ENCODE measurements at places on chromosomes 12 and 14.

DNA sequence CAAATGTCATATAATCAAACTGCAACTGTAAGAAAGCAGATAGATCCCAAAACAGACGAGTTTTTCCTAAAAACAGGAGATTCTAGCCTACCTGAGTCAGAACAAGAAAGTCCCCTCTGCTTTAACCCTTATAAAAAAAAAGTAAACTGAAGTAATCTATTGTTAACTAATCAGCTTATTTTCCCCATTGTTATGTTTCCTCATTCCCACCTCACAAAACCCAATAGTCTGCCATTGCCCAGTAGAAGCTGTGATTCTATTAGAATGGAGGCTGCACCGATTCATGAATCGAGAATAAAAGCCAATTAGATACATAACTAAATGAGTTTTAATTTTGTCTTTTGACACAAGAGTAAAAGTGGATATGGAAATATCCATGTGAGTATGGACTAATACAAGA lies 115.4 kb downstream of the MED13L start:
- DNase-seq = no peak

- DNase-seq = peak; percentile 23
Observed at GRCh38 chr14:55301437-55302121, 30.4 kb downstream of the FBXO34 start.

DNA sequence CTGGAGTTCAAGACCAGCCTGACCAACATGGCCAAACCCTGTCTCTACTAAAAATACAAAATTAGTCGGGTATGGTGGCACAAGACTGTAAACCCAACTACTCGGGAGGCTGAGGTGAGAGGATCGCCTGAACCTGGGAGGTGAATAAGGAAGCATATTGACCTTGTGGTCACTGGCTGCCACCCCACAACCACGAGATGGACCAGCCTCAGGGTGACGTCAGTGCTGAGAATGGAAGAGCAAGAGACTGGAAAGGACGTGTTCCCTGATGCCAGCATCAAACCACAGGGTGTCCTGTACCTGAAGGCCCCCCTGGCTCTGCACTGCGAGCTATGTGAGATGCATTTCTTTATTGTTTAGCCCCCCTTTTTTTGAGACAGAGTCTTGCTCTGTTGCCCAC lies 45.9 kb upstream of the BDKRB2 start:
- no peak for DNase-seq

DNA sequence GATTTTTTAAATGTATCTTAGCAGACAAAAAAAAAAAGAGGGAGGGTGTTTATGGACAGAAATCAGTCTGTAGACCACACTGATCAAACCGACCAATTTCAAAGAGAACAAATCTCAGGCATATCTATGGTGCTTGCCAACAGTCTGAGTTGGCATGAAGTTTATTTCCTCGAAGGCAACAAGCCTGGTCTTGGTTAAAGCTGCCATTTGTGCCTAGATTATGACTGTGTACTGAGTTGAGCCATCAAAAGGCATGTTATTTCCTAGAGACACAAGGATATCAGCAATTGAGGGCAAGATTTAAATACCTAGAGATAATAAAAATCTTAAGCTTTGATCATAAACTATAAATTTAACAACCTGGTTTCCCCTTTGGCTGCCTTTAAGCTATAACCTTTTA lies 119.2 kb downstream of the SLC2A13 start:
- no peak for DNase-seq

GRCh38 chr12:132140501-132140900 lies 3.6 kb downstream of the DDX51 start:
- DNase-seq = no peak

DNA sequence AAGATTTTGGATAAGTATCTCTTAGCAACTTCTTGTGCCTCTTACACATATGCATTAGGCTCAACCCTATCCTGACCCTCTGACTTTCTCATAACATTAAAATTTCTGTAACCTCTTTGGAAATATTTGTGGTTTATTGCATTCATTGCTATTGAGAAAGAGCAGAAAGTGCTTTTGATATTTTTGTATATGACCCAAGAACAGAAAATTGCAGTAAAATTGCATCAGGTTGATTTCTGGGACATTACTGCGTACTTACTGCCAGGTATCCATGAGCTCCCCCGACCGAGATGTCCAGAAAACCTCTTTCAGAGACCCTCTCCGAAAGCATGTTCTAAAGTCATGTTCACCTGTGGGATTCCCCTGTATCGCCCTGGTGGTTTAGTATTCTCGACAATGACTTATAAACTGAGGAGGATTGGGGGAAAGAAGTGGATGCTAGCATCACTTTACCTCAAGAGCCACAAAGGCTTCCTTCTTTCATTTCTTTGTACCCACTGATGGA lies 14.5 kb upstream of the IL22 start:
- DNase-seq = no peak

GRCh38 chr12:42729535-42729900 lies 140.0 kb upstream of the PRICKLE1 start:
- DNase-seq = no peak

GRCh38 chr14:56237398-56237797 lies 119.2 kb downstream of the PELI2 start:
- DNase-seq = peak; percentile 41

- DNase-seq = peak; percentile 76
Observed at GRCh38 chr12:108884116-108885012, 4.5 kb downstream of the DAO start.

- DNase-seq = no peak
Observed at GRCh38 chr12:90020881-90021280, 312.2 kb upstream of the ATP2B1 start.

GRCh38 chr12:69900720-69901131 lies 75.7 kb downstream of the MYRFL start:
- DNase-seq = peak; percentile 46

GRCh38 chr12:94676031-94676641 lies 25.8 kb upstream of the TMCC3 start:
- DNase-seq = peak; percentile 98

GRCh38 chr12:51592034-51592705 lies 1.1 kb downstream of the SCN8A start:
- DNase-seq = no peak

DNA sequence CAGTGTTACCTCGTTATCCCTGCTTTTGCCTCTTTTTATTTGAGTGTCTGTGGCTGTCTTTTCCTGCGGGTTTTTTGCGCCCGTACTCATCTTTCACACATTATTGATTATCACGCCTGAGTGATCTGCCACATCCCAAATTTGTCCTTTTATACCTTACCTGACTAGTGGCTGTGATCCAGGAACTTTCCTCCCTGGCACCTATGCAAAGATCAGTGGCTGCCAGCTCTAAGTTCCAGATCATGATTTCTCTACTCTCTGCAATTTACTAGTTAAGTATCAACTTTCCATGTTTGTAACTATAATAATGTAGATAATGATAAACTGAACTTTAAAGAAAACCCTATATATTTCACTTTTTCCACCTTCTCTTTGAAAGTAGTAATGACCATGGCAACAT lies 36.9 kb downstream of the PLEKHA5 start:
- no peak for DNase-seq

GRCh38 chr12:105539735-105540134 lies 209.2 kb downstream of the C12orf75 start:
- no peak for DNase-seq

DNA sequence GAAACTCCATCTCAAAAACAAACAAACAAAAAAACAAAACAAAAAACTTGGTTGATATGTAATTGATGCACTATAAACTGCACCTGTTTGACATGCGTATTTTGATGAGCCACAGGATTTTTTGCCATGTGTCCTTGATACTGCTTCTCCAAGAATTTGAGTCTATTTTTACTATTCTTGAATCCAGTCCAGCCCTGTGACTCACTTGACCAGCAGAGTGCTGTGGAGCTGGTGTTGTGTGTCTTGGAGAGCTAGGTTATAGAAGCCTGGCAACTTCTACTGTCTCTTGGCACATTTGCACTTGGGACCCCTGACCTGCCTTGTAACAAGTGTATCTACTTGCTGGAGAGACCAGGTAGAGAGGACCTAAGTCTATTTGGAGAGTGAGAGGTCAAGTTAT lies 52.0 kb downstream of the KLRG1 start:
- no peak for DNase-seq

DNA sequence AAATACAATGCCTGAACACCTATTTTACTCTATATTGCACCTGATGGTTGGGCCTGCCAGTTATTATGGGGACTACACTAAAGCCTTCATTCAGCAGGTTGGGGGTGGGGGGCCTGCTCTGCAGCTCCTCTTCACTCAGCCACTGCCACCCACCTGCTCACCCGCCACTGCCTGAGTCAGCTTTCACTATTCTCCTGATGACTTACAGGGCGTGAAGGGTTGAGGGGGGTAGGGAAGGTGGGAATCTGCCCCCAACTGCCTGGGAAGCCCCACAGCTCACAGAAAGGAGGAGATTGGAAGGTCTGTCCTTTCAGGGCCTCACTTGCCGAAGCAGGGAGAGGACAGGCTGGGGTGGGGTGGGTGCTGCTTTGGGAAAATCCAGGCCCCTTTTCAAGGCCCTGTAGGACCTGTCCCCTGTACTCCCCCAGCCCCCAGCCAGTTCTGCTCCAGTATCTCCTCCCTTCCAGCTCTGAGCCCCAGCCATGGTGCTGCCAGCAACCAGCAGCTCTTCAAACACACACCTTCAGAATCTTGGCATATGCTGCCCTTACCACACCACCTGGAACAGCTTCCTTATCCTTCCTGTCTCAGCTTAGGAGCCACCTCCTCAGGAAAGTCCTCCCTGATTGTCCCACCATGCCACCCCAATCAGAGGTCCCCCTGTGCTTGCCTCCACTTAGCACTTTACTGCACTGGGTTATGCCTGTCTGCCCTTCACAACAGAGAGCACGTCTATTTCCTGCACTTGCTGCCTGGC lies 33.1 kb downstream of the IRF2BPL start:
- DNase-seq = no peak

GRCh38 chr12:116423094-116423493 lies 136.1 kb upstream of the MAP1LC3B2 start:
- no peak for DNase-seq

DNA sequence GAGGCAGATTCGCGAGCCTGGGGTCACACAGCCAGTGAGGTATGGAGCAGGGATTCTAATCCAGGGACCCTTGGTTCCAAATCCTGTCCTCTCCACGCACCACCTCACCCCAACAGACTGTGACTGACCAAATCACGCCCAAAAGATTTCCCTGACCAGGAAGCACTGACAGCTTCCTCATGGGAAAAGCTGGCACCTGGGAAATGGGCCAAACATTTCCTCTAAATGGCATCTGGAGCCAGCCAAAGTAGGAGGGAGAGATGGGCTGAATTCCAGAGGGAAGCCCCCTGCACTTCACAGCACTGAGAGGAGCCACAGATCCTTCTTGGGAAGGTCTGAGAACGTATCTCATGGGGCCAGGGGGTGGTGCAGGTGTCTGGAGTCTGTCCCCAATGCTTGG lies 28.8 kb downstream of the CCDC92 start:
- no peak for DNase-seq

DNA sequence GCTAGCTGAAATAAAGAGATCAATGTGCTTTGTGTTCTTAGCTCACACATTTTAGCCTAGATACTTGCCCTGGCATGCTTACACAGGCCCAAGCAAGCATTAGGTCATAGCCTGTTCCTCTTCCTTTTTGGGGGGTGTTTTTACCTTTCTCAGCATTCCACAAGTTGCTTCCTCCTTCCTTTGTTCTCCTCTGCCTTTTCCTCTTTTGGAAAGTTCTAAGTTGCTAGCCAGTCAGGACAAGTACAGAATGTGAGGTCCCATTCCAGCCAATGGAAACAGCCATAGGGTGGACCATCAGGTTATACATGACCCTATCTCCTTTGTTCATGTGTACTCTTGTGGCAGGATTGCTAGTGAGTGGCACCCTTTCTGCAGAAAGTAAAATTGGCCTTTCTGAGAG lies 154.9 kb downstream of the RASSF9 start:
- DNase-seq = no peak

DNA sequence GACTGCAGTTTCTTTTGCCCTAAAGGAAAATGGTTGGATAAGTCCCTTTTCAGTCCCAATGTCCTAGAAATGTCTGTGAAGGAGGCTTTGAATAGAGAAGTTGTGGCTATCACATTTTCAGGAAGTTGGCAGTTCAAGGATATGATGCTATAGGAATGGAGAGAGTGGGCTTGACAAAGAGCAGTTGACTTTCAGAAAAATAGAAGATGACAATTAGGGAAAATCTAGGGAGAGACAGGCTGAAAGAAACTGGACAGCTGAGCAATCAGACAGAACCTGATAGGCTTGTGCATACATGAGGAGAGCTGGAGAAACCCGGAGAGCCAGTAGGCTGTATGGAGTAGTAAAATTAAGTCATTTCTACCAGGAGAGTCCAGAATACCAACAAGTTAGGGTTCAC lies 50.5 kb downstream of the LMNTD1 start:
- peak; percentile 54 for DNase-seq

- DNase-seq = no peak
Observed at GRCh38 chr12:112595410-112595809, 176.7 kb downstream of the PTPN11 start.

GRCh38 chr12:16893426-16893825 lies 287.5 kb upstream of the LMO3 start:
- DNase-seq = no peak

DNA sequence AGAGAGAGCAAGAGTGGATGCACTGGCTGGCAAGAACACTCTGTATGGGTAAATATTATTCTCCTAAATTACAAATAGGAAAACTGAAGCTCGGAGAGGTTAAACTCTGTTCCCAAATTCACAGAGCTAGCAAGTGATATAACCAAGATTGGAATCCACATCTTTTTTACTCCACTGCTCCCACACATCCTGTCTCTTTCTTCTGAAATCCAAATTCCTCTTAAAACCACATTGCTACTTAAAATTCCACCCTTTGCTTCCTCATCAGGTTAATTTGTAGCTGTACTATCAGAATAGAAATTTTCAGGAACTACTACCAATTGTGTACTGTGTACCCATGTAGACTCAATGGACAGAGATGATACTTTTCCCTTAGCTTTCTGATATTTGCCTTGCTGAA lies 74.4 kb downstream of the ARMH4 start:
- DNase-seq = no peak

DNA sequence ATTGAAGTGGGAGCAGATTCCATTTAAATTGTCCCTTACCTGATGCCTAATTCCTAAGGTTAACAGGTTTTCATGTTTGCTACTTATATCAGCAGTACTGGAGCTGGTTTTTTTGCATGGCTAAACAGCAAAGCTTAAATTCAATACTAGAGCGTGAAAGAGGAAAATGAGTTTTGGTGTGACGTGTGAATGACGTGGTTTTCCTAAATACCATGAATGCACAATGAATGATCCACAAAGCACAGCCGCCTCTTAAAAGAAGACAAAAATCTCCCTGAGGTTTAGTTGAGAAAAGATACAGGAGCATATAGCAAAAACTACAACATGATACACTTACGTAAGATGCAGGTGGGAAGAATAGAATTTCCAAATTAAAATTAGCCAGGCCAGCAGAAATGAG lies 731.1 kb downstream of the DIO2 start:
- no peak for DNase-seq

- DNase-seq = no peak
Observed at GRCh38 chr12:54030889-54031471, 1.9 kb upstream of the HOXC5 start.

- DNase-seq = no peak
Observed at GRCh38 chr12:67681941-67682620, 33.5 kb downstream of the DYRK2 start.

DNA sequence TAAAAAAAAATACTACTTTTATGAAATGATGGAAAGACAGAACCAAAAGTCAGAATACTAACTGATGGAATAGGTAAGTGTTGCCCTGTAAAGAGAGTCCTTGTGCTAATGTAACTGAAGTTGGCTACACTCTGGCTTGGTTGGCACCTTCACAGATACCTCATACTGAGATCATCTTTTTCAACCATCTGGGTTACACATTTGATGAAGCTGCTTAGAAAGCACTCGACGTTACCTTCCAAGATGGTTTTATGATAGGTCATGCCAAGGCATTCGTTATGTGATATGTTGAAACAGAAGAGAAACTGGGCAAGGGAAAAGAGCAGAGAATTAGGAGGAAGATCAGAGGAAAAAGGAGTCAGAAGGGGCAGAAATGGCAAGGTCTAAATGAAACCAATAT lies 203.8 kb downstream of the ADAMTS20 start:
- DNase-seq = no peak

Measured in Kasumi-1 (cell line).